Substantia nigra (tissue), 51 donors: ENCODE measurements at places on chromosomes 11 and 22.

- no peak for DNase-seq
Measured at GRCh38 chr22:43302531-43303041, 40.6 kb downstream of the SCUBE1 start.

- no peak for DNase-seq
Measured at GRCh38 chr11:3866206-3866605, 10.7 kb downstream of the STIM1 start.

DNA sequence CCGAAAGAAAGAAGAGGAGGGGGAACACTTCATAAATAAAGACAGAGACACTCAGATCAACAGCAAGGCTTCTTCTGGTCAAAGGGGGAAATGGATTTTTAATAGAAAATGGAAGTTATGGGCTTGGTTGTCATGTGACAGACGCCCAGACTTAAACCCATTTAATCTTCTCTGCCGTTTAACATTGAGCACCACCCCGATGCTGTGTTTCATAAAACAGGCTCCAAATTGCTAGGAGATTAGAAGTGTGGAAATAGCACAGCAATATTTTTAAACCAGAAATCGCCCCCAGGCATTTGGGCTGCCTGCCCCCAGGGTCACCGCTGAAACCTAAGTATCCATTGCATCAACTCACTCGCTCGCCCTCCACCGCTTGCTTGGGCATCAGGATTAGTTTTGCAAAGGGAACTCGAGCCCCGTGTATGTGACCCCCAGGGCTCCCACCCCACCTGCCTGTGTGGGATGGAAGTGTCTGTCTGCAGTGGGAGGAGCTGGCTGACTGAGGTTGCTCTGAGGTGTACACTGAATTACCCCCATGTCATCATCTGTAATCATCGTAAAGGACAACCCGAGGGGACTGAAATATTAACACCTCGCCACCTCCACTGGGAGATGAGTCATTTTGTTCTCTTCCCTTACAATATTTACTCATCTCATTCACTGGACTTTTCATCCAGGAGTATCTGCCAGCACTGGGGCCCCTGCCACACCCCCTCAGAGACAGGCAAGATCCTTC lies 10.7 kb downstream of the DSCAML1 start:
- DNase-seq: no peak

GRCh38 chr11:36103933-36104530 lies 160.2 kb downstream of the LDLRAD3 start:
- DNase-seq: no peak

DNA sequence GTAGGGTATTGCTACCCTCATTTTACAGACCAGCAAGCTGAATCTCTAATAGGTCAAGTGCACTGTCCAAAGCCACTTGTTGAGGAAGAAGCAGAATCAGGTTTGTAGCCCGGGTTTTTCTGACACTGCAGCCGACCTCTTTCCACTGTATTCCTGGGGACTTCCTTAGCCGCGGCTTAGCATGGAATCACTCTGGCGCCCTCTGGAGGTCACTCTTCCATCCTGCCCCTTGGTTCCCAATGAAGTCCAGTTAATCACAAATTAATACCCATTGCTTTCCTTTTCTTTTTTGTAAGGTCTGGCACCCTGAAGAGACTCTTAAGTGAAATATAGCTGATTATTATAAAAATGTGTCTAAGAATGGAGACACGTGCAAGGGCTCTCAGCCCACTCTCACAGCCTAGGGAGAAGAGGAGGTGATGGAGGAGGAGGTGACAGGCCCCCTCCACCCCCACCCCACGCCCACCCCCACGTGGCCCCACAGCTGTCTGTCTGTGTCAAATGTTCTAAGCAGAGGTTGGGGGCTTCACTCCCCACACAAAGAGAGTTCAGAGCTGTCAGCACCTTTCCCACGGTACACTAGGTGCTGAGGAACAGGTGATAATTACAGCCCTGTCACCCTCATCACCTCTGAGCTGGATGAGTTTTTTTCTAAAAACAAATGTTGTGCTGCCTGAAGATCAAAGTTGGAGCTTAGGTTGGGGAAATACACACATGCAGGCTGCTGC lies 57.7 kb upstream of the DRD2 start:
- peak; percentile 7 for DNase-seq

GRCh38 chr22:46758867-46759290 lies 3.6 kb upstream of the TBC1D22A start:
- DNase-seq: no peak

DNA sequence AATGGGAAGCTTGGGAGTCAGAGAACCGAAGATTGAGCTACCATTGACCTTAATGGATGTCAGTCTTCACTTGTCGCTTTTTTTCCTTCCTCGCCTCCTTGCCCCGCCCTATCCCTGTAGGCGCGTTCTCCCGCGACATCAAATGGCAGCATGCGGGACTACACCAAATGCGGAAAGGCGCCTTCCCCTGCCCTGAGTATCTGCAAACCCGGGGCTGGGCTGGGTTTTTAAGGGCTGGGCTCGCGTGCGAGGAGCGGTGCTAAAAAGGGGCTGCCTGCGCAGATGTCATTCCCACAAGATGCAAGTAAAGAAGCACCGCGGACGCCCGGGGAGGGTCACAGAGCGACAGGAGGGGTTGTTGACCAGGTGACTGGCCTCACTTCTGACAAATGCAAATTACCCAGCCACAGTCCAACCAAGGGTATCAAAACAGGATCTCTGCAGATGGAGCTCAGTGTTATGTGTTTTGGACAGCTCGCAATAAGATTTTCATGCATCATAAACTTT lies 4.7 kb upstream of the FAM111B start:
- peak; percentile 18 for DNase-seq

- no peak for DNase-seq
Measured at GRCh38 chr22:27278946-27279345, 522.6 kb downstream of the MN1 start.

GRCh38 chr11:27423125-27423524 lies 49.5 kb downstream of the LGR4 start:
- no peak for DNase-seq

GRCh38 chr11:3783611-3784010 lies 13.7 kb downstream of the NUP98 start:
- no peak for DNase-seq

DNA sequence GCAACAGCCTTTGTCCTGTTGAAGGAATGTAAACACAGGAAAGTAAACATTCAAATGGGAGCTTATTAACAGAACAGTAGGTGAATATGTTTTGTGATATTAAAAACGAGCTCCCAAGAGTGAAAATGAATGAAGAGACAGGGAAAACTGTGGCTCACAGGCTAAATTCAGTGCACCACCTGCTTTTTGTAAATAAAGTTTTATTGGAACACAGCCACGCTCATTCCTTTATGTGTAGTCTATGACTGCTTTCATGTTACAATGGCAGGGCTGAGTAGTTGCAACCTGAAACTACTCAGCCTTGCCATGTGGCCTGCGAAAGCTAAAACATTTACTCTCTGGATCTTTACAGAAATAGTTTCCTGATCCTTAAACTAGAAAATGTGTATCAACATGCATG lies 136.9 kb downstream of the MYO18B start:
- DNase-seq: no peak

- DNase-seq: no peak
Measured at GRCh38 chr11:44910591-44910990, 40.1 kb downstream of the TP53I11 start.

- no peak for DNase-seq
Measured at GRCh38 chr22:24391836-24392217, 35.6 kb upstream of the ADORA2A start.

DNA sequence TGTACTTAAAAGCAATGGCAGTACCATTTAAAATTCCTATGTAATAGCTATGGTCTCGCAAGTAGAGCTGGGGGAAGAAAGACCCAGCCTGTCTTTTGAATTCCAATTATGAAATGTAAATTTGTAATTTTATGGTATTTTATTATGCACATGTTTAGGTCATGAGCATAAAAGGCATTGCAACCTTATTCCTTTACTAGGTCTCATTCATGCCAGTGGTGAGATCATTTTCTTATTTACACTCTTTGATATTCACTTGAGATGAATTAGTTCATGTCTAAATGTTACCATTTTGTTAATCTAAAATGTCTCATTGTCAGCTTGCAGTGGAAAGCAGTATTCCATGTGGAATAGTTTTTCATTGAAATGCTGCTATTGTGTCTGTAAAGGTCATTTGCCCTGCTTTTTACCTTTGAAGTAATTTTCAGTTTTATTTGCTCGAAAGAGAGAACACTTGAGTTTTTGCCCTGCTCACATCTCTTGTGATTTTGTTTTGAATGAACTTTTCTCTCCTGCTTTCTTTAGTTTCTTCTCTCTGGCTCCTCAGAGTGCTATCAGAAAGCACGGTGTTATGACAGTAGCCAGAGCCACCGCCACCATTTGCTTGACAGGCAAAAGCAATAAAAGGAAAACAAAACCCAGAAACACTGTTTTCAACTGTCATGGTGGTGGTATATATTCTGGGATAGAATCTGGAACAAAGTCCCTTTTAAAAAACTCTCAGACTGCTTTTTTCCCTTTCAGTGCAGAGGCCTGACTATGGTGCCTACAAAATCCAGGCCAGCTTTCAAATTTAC lies 37.2 kb upstream of the RAG2 start:
- no peak for DNase-seq

GRCh38 chr11:61891331-61892084 lies at the start of gene FADS3:
Gene FADS3 (minus strand): TSS chr11:61891545. CDS start chr11:61891381, 164 bp downstream.
- peak; percentile 87 for DNase-seq

DNA sequence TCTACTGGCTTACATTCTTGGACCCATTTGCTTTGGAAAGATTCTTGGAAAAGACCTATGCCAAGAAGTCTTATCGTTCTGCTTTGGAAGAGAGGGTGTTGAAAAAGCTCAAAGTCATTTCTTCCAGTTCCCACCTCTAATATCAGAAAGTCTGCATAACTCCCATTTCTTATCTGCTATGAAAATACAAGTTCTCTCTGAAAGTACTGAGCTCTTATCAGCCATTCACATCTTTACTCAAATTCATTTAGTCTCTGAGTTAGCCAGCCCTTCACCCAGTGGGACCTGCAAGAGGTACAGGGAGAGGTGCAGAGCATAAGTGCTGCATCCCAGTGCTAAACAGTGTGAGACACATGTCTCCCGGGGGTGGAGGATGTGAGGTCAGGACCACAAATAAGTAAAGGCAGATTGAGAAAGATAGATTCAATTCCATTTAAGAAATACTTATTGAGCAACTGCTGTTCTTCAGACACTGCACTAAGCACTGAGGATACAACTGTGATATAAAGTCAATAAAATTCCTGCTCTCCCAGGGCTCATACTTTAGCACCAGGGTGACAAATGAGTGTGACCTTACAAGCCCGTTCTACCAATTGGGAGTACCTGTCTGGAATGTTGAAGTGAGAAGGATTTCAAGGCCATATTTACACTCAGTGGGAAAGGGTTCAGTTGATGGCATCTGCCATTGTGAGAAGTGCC lies 76.7 kb downstream of the PISD start:
- no peak for DNase-seq

DNA sequence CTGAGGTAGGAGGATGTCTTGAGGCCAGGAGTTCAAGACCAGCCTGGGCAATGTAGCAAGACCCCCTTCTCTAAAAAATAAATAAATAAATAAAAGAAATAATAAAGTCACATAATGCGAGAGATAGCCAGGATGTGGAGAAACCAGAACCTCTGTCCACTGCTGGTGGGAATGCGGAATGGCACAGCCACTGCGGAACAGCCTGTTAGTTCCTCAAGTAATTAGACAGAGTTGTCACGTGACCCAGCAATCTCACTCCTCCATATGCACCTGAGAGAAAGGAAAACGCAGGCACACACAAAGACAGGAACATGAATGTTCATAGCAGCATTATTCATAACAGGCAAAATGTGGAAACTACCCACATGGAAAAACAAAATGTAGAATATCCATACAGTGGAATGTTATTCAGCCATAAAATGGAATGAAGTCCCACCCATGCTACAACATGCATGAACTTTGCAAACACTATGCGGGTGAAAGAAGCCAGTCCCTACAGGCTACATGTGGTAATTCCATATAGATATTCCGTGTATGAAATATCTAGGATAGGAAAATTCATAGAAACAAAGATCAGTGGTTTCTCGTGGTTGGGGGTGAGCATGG lies 27.4 kb downstream of the LIF start:
- no peak for DNase-seq

- DNase-seq: no peak
Measured at GRCh38 chr11:121564948-121565684, 112.3 kb upstream of the SORL1-AS1 start.

DNA sequence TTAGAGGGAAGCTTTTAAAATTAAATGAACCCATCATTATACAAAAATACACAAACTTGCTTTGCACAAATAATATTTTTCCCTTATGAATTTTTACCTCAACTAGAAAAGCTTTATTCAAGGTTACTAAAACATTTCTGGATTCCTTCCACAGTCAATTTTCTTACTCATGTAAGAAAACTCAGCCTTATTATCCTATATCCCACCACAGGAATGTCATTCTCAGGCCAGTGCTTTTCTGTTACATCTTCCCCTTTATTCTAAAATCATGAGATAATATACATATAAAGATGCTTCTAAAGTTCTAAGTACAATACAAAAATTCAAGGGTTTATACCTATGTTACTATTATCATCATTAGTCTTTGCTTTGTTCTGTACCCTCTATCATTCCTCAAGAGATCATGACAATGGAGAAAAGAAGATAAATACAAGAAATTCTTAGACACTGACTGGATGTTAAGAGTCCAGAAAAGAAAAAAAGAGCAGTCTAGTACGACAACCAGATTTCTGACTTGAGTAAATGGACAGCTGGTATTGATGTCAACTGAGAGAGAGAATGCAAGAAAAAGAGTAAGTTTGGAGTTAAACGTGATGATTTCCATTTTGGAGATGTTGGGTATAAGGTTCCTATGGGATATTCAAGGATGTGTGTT lies 60.3 kb downstream of the MTMR2 start:
- DNase-seq: no peak

DNA sequence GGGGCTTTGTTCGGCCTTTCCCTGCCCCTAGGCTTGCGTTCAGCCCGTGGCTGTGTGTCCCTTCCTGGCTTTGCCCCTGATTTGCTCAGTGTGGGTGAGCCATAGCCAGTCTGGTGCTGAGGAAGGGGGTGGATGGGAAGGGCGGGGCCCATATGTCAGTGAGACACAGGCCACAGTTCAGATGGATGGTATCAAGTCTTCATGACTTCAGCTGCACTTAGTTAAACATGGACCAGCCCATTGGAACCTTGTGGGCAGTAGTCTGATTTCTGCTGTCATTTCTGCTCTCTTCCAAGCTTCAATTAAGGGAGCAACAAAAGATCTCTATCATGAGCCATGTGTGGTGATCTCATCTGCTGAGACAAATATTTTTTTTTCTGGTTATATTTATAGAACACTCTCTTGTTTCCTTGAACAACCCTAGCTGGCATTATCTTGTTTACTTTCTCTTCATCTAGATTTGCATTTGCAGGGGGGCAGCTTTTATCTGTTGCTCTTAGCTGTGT lies 21.6 kb upstream of the PEX26 start:
- DNase-seq: peak; percentile 51

DNA sequence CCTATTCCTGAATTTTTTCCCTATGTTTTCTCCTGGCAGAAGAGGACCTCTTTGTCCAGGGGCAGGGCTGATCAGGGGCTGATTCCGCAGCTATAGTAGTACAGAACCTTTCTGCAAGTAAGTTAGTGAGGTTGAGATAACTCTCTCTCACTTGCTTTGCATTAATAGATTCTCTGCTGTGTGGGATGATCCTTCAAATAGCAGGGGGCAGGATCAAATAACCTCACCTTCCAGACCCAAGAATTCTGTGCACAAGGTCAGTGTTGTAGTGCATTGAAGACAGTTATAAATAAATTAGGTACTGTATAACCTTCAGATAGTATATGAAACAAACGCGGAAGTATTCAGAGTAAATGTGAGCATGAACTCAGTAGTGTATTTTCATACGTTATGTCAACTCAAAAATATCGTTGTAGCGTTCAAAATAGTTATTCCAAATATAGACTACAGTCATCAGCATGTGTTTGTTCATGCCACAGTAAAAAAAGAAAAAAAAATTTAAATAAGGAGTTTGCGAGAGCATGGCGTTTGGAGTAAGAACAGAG lies 278 bp downstream of the MMP26 start:
- DNase-seq: no peak

GRCh38 chr11:1226226-1226985 lies 3.5 kb downstream of the MUC5B start:
- DNase-seq: no peak
